NCI-H524 (cell line): ENCODE measurements at places on chromosomes 7 and 10.

DNA sequence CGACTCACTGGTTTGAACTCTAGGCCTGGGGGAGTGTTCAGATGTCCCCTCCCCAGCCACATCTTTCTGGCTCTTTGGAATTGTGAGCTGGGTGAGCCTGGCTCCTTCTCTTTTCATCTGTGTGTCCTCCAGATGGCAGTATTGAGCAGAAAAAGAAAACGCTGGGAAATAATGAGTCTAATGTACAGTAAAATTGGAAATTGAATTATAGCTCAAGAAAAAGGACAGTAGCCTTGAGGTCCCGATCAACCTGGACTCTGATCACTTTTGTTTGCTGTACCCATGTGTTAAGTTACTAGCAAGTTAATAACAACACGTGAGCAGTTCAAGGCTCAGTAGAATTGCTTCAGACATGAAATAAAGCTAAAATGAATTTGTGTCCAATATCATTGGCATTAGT is 77.9 kb downstream of the SNX10 start:
- DNase-seq: peak; percentile 32

DNA sequence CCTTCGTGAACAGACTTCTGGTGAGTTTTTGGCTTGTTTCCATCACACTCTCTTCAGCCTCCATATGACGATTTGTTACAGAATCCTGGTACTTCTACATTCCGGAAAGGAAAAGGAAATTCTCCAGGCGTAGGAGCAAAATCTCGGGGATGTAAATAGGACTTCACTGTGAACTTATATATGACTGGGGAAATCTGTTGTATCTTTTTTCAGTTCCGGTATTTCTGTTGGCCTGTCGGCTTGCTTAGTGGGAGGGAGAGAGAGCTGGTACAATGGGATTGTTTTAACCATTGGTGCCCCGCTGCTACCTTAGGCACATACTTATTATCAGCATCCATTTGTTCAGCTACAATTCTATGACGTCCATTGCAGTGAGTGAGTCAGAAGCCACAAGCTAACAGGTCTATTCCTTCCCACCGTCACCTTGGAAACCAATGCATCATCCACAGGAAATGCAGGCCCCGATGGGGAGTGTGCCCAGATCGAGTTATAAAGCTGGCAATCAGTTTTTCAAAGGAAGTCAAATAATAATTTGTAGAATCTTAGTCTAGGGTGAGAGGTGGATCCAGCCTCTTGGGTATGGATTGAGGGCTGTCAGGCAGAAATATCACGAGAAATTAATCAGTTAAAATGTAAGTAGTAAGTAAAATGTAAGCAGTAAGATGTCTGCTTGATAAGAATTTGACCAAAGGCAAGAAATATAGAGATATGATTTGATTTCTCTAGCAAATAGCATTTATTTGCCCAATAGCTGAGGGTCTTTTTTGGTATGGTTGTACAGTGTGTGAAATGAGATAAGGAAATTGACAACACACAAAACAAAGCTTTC is 92.0 kb upstream of the MKLN1 start:
- DNase-seq: no peak

- no peak for DNase-seq
Observed at GRCh38 chr7:107838816-107839565, 36.0 kb upstream of the SLC26A3 start.

- DNase-seq: peak; percentile 83
Observed at GRCh38 chr10:23917251-23917840, 291.6 kb upstream of the KIAA1217 start.

- DNase-seq: no peak
Observed at GRCh38 chr10:108445746-108446145, 1281.2 kb upstream of the SORCS1 start.
